ENCODE measurements at places on chromosomes 2 and 18.

DNA sequence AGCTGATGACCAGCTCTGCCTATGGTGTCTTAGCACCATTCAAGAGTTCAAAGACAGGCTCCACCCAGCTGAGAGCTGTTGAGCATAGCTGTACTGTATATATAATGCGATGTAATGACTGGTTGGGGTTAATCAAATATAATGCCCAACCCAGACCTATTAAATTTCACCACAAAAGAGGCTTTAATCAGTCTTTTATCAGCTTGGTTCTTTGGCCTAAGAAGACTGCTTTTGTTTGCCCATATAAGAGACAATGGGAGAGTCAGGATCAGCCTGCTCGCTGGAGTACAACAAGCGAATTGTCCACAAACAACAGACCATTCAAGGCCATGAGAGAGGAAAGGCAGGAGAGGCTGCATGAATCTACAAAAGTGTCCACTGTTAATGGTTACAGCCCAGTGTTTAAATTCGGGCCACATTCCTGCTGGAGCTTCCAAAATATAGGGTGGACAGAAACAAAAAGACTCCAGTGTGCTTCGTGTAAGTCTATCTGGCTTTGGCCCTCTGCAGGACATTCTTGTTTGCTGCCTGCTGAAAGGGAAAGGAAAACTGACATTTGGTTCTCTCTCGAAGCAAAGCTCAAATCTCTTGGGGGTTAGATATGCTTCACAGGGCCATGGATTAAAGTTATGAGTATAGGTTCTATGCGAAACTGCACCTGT lies 299.0 kb upstream of the FBXO11 start:
- no peak for DNase-seq

DNA sequence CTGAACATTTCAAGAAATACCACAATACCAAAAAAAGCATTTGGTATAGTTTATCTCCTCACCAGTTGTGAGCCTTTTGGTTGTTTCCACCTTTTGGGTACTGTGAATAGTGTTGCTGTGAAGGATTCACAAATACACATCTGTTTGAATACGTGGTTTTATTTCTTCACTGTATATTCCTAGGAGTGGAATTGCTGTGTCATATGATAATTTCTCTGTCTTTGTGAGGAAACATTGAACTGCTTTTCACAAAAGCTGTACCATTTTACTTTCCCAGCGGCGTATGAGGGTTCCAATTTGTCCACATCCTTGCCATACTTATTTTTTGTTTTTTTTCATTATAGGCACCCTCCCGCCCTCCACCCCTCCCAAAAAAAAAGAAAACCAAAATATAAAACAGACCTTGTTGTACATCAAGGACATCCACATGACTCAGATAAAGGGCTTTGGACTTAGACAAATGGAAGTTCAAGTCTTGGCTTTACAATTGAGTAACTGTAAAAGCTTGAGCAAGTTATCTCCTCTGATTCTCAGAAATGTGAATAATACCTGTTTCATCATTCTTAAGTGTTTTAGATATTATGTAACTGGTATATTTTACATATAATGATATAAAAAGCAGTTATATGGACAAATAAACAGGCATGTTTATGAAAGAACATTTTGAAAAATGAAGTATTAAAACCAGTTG lies 19.0 kb downstream of the UBE2E3 start:
- no peak for DNase-seq

DNA sequence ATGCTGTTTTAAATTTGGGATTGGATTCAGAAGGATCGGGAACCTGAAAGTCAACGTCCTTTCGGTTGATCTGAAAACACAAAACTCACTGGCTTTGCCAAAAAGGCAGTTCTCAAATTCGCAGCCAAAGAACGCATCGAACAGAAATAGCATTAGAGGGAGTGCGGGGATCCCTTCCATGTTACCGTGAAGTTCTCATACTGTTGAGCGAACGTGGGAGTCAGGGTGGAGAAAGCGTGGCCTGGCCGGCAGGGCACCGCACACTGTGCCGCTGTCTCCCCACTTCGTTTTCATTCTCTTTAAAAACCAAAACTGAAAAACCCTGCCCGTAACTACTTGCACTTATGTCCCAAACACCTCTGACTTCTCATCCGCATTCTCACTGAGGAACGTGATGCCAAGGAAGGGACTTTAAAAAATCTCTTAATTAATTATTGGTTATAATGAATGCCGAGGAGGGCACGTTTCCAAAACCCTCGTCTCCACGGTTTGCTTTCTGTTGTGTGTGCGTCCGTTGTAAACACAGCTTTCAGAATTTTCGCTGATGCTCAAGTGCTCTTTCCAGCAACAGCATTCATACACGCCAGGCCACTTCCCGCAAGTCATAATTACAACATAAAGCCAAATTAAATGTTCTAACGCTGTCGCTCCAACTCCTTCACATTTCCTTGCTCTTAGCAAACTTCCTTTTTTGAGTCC lies 60.9 kb upstream of the TWIST2 start:
- no peak for DNase-seq

DNA sequence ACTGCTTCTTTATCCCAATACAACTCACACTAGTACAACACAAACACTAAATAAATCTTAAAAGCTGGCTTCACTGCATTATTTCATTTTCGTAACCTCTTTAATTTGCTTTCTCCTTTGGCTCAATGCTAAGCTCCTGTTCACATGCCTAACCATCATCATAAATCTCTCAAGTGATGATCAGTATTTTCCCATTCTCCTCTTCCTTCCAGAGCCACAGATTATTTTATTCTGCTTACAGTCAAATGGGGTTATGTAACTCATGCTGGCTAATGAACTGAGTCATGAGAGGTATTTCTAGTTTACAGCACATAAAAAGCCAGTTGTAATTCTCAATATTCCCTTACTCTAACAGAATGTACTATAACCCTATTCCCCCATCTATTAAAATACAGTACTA lies 350.4 kb upstream of the ZC3H15 start:
- DNase-seq = no peak

- no peak for DNase-seq
Measured at GRCh38 chr2:65319072-65319673, 91.5 kb downstream of the ACTR2 start.

DNA sequence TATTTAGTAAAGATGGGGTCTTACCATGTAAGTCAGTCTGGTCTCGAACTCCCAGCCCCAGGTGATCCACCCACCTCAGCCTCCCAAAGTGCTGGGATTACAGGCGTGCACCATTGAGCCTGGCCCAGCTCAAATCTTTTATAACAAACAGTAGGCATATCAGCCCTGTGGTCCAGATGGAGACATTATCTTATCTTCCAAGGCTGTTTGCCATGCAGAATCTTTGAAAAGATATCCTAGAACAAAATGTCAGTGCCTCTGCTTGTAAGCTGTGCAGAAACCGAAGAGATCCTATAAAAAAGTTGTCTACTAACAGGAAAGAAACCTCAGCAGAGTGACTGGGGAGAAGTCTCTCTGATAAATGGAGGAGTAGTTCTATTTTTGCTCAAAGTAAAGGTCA lies 142.1 kb downstream of the PTH2R start:
- DNase-seq = no peak

DNA sequence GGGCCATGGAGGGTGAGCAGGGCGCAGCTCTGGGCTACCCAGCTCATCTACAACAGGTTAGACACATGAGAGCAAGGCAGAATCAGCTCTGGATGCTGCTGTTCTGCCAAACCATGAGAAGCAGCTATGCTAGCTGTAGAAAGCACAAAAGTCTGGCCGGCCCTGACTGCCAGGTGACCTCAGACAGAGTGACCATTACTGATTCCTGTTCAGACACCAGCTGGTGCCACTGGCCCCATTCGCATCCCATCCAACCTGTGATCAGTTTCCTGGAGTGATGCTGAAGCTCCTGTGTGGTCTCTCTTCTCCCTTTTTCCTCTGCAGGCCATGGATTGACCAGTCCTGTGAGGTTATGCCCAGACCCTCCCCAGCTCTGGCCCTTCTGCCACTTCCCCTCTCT lies 14.3 kb downstream of the RBMS1 start:
- DNase-seq = no peak

DNA sequence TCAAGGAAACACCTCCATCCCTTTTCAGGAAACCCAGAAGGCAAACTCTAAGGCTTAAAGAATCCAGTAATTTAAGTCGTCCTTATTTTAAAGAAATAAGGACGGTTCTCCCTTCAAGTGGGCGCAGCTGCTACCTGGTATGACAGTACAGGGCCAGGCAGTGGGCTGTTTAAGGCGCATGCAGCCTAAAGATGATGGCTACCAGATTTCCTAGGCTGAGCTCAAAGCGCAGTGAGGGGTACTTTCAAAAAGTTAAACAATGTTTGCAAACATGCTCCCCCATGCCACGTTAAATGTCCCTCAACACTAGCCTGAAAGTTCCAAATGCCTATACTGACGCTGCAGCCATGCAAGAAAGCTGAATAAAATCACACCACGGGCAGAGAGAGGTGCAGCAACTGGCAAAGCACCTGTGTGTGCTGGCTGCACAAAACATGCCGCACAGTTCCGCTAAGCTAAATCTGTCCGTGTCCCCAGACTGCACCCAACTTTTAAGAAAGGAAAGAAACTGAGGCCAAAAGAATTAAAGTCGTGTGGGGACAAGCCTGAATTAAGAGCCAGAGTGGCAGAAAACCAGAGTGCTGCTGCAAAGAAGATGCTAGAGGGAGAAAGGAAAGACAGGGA lies 583 bp downstream of the HIBCH start:
- DNase-seq = no peak

DNA sequence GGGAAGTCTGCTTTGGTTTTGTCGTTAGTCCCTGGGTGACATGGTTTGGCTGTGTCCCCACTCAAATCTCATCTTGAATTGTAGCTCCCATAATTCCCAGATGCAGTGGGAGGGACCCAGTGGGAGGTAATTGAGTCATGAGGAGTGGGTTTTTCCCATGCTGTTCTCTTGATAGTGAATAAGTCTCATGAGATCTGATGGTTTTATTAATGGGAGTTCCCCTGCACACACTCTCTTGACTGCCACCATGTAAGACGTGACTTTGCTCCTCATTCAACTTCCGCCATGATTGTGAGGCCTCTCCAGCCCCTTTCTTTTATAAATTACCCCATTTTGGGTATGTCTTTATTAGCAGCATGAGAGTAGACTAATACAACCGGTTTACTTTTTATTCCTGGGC lies 405.8 kb upstream of the ID2 start:
- DNase-seq = no peak

DNA sequence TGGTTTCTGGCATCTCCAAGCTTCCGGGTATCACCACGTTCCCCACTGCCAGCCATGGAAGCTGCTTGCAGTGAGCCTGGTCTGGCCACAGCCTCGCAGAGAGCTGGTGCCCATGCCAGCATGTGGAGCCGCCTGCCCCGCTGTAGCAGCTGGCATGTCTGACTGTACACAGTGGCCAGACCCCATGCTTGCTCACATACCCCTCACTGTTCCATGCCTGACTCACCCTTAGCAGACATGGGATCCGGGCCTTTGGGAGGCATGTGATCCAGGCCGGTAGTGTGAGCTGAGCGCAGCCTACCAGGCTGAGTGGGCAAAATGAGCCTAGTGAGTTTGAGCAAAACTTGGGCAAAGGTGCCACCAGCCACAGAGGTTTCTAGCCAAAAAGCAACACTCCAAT lies 18.8 kb upstream of the RPRD1A start:
- no peak for DNase-seq

DNA sequence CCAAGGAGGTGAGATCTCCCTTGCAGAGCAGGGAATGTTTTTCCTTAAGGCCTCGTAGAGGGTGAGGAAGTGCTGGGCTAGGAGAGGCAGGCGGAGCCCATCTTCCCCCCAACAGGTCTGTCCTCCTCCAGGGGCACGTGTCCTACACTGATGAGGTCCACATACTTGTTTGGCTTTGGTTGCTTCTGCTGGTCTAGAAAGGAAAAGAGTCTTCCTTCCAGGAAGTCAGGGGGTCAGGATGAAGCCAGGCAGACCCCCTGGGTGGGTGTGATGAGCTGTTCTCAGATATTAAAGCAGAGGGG lies 6.0 kb downstream of the SH3BP4 start:
- DNase-seq = no peak

DNA sequence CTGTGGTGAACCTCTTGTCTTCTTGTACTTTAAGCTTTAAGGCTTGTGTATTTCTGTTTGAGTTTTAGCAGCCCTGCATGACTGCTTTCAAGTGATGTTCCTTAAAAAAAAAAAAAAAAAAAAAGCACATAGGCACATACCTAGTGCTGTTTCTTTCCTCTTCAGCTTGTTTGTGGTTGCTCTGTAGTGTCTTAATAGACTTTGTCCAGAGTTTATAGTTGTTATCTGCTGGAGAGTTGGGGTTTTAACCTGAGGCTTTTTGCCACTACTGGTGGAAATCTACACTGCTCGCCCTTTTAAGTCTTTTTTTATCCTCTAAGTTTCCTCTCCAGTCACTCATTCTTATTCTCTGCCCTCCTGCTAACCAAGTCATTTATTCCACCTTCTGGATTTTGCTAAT lies 34.5 kb downstream of the AGFG1 start:
- DNase-seq = no peak

DNA sequence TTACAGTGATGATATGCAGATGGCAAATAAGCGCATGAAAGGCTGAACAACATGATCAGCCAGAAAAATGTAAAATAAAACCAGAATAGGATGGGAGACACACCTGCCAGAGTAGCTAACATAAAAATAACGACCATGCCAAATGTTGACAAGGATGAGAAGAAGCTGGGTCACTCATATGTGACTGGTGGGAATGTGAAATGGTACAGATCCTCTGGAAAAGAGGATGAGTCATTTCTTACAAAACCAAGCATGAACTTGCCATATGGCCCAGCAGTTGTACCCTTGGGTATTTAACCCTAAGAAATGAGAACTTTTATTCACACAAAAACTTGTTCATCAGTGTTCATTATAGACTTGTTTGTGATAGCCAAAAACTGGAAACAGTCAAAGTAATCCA lies 143.8 kb downstream of the SH3BP4 start:
- DNase-seq = no peak

GRCh38 chr2:187576906-187577305 lies 22.7 kb upstream of the TFPI start:
- DNase-seq = no peak

DNA sequence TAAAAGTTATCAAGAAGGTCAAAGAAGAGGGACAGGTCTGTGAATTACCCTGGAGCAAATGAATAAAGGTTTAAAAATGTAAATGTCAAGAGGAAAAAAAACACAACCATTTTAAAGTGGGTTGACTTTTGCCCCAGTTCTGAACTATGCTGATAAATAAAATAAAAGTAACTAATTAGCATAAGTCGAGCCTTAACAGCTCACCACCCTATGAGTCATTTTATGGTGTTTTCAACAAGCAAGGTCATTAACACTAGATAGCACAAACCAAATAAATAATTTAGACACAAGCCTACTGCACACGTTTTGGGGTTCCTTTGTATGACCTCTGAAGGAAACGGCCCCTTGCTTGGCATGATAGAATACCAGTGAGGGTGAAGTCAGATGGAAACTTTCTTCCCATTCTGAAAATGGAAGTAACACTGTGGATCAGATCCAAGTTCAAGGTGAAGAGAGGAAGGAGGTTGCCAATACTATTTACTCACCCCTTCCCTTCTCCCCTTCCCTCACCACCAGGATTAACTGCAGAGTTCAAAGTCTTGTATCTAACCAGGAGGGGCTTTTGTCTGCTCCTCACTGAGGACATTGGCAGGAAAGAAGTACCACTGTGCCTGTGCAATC lies 380.0 kb upstream of the ACVR2A start:
- DNase-seq = no peak

Data from T-helper 17 cell (primary cell).